ENCODE measurements at places on chromosomes 16 and 17. TPM values are rescaled to one million over a fixed set of nuclear protein-coding genes. Genes with fewer than 3 reads are reported as not detected.

The GPS2 gene
- 73.5 TPM for total RNA-seq

The OTOP2 gene
- total RNA-seq, result not detected

The STXBP4 gene
- total RNA-seq, result 40.1 TPM

The CORO6 gene
- total RNA-seq, result 2.2 TPM

The ZNF668 gene
- total RNA-seq, result 27.8 TPM

The KRTAP1-4 gene
- not detected for total RNA-seq

The KRTAP4-1 gene
- not detected for total RNA-seq

The RNF166 gene
- total RNA-seq, result 33.0 TPM

The EVPLL gene
- total RNA-seq, result 1.1 TPM

The SLC5A11 gene
- not detected for total RNA-seq

The AP1G1 gene
- 57.6 TPM for total RNA-seq

The ITGAL gene
- 0.04 TPM for total RNA-seq

The GABARAP gene
- total RNA-seq, result 277 TPM

The PPP1R27 gene
- total RNA-seq, result not detected

- DNase-seq, result no peak
Measured at GRCh38 chr17:76132574-76133338, 8.3 kb downstream of the FOXJ1 start.

DNA sequence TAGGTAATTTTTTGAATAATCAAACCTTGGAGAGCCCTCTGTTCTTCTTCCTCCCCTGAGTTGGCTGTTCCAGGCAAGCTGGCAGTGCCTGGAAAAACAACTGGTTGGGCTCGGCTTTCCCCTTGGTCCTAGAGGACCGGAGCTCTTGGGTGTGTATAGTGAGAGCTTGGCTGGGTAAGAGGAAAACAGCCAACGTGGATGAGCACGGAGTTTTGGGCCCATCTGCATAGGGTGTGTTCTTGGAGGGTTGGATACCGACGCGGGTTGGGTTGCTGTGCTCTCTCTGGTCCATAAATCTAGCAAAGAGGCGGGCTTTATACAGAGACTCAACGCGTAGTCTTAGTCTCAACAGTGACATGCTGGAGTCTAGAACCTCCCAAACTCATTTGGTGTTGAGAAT is 23.2 kb downstream of the ITGB3 start:
- no peak for DNase-seq

GRCh38 chr17:28056276-28056620 is 13.8 kb downstream of the NLK start:
- no peak for DNase-seq

GRCh38 chr17:28524476-28525424 is 18.6 kb downstream of the FOXN1 start:
- peak; percentile 58 for DNase-seq

DNA sequence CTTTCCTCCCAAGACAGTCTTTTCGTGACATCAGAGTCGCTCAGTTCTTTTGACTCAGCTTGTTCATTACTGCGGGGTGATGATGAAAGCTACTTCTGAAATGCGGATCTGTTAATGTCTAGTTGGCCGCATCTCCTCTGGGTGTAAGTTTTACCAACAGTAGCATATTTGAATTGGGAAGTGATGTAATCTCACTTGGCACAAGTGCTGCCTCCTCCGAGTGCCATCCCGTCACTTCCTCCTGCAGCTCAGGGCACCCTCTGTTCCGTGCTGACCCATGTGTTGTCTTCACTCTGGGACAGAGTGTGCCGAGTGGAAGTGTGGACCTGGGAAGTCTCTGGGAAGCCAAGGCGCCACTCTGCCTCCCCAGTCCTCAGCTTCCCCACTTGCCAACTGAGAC is 8.9 kb downstream of the ADAD2 start:
- DNase-seq, result no peak

DNA sequence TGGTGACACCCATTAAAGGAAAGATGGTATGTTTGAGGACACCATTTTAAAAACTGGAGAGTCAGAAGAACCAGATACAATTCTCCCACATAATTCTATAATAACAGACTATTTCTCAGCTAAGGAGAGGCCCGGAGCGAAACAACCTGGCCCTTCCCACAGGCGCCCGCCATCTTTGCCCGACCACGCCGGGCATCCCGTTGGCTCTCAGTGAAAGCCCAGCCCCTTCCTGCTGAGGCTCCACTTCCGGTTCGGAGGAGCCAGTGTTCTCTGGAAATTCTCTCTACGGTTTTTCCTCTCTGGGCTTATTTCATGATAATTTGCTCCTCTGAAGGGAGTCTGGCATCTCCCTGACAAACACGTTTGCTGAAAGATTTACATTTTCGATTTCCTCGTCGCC is 175.7 kb downstream of the AXIN2 start:
- no peak for DNase-seq

DNA sequence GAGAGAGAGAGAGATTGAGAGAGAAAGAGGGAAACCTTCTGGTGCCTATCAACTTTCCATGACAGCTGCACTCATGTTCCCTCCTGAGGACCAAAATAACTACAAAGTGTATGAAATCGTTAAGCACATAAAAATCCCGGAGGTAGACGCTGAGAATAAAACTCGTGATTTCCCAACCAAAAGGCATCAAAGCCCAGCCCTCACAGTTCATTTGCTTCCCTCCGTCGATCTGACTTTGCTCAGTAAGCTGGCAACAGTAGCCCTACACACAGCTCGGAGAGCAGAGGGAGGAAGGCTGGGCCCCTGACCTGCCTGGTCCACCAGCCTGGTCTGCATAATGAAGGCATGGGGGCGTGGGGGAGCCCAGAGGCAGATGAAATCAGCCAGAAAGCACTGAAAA is 273.9 kb upstream of the ZFHX3 start:
- no peak for DNase-seq

- no peak for DNase-seq
Measured at GRCh38 chr16:83810901-83811300, 3.1 kb downstream of the HSBP1 start.

GRCh38 chr17:40019140-40019991 is 4.1 kb downstream of the CSF3 start:
- no peak for DNase-seq

- no peak for DNase-seq
Measured at GRCh38 chr16:80023865-80024264, 423.3 kb upstream of the MAF start.

GRCh38 chr16:71303938-71304337 is 14.7 kb upstream of the CMTR2 start:
- DNase-seq, result no peak

- DNase-seq, result peak; percentile 76
Measured at GRCh38 chr16:19118938-19119431, 5.2 kb downstream of the ITPRIPL2 start.

DNA sequence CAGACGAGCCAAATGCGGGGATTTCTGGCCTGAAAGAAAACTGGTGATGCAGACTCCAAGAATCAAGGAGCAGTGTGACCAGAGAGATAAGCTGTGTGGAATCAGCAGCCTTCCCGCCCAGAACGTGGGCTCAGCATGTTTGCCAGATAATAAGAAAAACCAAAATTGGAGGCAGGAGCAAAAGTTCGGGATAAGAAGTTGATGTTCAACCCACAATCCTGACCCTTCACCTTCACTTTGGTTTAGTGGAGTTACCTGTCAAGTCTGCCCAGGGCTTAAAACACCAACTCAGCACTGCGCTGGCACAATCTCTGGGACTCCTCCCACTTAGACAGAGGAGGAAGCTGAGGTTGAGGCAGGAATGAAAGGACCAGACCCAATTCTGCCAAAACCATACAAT is 3.1 kb downstream of the SLC43A2 start:
- no peak for DNase-seq

- DNase-seq, result no peak
Measured at GRCh38 chr17:16439303-16439791, 24.0 kb downstream of the TRPV2 start.

GRCh38 chr16:78664811-78665772 is 565.6 kb downstream of the WWOX start:
- DNase-seq, result no peak

- peak; percentile 57 for DNase-seq
Measured at GRCh38 chr16:19521471-19522396, at the start of gene GDE1. Gene GDE1, minus strand, starts transcription at chr16:19522098. Its CDS starts 134 bp downstream, at chr16:19521964.

- DNase-seq, result no peak
Measured at GRCh38 chr17:72588561-72588960, 467.7 kb downstream of the SOX9 start.

DNA sequence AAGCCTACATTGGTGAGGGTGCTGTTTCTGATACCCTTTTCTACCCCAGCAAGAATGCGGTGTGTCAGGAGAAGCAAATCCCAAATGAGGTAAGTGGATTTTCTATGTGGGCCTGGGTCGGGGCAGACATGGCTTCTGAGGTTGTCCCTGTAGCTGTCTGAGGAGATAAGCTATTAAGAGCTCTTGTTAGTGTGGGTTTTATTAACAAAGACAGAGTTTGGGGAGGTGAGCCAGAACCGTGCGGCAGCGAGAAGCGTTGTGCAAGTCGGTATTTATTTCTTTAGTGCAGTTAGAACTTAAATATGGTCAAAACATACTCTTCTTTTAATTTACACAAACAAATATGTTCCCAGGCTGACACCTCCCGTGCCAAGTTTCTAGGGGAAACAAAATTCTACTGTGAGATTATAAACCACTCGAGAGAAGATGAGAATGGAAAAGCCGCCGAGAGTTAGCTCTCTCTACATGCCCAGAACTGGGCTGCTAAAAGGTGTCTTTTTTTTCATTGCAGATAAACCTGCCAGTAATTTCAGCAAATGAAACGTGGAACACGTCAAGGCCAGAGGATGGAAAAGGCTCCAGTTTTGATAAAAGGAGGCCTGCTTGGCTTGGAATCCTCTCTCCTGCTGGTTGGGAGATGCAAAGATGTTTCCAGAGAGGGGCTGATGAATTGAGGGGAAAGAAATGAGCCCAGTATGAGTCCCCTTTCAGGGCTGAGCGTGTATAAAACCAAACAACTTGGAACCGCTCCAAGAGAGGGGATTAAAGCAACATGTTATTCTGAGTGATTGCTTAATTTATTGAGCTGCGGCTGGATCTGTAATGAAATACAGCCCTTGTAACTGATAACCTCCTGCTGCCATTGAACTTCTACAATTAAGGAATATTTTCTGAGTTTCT is 254.6 kb downstream of the MRTFB start:
- no peak for DNase-seq

GRCh38 chr17:14011740-14012405 is 57.4 kb upstream of the COX10 start:
- DNase-seq, result no peak

GRCh38 chr17:56185491-56186221 is 32.4 kb downstream of the ANKFN1 start:
- no peak for DNase-seq

GRCh38 chr16:30368122-30368791 is 2.0 kb downstream of the TBC1D10B start:
- no peak for DNase-seq

GRCh38 chr17:71631483-71631882 is 489.3 kb upstream of the SOX9 start:
- DNase-seq, result no peak

DNA sequence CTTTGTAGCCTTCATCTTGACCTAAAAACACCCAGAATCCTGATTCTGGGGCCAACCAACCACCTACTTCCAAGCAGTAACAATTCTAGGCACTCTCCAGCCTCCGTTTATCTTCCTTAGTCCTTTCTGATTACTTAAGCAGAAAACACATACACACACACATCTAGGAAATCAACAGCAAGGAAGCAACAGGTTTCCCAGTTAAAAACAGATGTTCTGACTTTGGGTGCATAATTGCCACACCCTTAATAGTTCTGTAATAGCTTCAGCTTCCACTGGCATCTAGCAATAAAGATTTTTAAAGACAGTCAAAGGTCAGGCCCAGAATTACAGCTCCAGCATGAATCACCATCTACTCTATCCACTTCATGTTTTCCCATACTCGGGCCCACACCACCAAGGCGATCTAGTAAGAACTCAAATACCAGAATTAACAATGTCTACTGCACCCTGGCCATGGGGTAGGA is 2.6 kb downstream of the ARHGAP17 start:
- DNase-seq, result no peak

DNA sequence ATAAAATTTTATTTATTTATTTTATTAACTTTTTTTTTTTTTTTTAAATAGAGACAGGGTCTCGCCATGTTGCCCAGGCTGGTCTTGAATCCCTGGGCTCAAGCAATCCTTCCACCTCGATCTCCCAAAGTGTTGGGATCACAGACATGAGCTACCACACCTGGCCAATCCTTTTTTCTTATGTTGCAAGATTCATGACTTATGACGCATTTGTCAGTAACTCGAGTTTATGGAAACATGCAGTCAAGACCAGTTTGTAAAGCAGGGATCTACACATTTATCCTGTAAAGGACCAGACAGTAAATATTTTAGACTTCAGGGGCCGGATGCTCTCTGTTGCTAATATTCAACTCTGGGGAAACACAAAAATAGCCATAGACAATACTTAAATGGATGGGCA is 9.4 kb upstream of the MAP2K6 start:
- DNase-seq, result no peak

DNA sequence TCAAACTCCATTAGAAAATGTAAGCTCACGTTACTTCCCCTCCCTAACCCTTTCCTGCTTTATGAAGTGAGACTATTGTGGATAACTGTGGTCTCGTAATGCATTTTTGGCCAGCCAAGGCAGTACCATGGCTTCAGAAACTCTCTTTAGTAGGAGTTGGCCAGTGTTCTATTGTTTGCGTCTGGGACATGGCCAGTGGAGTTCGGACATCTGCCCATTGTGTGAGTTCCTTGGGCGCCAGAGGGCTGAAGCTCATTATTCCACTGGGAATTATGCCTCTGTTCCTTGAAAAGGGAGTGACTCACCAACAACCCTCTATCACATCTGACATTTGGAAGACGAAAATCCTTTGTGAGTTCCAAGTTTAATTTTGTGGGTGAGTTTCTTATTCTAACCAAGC is 319.5 kb upstream of the SOX9 start:
- DNase-seq, result no peak

DNA sequence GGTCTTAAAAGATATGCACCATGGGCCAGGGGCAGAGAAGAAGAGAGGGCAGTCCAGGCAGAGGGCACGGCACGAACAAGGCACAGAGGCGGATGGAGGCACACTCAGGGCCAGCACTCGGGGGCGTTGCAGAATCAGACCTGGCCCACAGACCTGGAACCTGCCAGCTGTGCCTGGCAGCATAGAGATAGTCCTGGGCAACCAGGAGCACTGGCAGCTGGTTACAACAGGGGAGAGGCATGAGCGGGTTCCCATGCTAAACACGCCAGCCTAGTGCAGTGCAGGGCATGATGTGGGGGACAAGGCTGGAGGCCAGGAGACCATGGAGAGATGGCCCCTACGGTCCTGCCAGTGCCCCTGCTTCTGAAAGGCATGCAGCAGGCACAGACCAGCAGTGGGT is 56.9 kb upstream of the RBFOX3 start:
- no peak for DNase-seq

- no peak for DNase-seq
Measured at GRCh38 chr16:10390330-10390729, 4.5 kb downstream of the ATF7IP2 start.

DNA sequence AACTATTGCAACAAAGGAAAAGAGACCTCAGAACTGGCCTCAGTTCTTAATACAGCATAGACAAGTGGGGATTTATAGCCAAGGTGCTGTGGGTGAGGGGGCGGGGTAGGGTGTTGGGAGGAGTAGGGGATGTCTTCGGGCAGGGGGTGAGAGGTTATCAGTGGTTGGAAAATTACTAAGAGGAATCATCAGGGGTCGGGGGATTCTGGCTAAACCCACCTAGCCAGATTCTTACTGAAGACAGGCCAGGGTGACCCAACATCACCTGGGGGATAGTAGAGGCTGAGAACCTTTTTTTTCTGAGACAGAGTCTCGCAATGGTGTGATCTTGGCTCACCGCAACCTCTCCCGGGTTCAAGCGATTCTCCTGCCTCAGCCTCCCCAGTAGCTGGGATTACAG is 32.6 kb downstream of the HS3ST3B1 start:
- no peak for DNase-seq

Data from kidney epithelial cell (primary cell).